Stimulated activated naive CD4-positive, alpha-beta T cell (primary cell): ENCODE measurements at places on chromosomes 5 and 9.

GRCh38 chr9:136691316-136692184 lies 4.3 kb upstream of the AGPAT2 start:
- DNase-seq, result no peak

DNA sequence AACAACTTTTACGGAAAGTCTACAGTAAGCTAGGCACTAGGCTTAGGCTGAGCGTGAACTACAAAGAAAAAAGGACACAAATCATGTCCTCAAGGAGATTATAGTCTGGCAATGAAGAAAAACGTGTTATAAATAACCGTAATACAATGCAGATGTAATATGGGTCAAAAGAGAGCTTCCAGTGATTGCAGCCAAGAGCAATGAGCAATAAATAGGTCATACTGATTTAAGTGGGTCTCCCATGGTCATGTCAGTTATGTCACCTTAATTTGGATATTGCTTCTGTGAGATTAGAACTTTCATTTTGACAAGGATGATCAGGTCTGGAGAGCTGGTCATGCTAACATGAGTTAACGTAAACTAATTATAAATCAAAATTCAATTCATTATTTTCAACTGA lies 158.6 kb upstream of the GNA14 start:
- no peak for DNase-seq

DNA sequence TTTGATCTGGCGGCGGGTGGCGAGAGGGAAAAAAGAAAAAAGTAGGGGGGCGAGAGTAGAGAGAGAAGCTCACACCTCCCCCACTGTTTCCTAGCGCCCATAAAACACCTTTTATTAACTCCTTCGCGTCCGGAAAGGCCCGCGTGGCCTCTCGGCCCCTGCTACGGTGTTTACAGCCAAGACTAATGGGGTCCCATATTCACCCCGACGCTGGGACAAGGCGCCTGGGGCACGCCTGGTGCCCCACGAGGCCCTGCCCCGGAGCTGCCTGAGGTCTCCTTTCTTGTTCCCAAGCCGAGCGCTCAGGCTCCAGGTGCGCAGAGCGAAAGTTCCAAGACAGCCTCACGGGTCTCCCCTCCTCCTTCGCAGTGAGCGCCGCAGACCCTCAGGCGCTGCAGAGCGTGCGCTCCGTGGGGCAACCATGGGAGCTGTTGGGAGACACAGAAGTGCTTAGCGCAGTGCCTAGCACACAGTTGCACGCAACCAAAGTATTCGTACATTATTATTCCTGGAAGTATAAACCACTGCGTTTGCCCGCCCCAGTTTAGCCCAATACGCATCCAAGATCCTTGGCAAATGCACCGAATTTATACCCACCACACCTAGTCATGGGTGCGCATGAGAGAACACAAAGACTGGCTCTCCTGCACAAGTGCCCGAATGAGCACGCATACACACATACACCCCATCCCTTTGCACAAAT lies 4.3 kb downstream of the HAND1 start:
- no peak for DNase-seq

- DNase-seq, result peak; percentile 67
Measured at GRCh38 chr9:129320575-129321285, 142.7 kb upstream of the IER5L start.

DNA sequence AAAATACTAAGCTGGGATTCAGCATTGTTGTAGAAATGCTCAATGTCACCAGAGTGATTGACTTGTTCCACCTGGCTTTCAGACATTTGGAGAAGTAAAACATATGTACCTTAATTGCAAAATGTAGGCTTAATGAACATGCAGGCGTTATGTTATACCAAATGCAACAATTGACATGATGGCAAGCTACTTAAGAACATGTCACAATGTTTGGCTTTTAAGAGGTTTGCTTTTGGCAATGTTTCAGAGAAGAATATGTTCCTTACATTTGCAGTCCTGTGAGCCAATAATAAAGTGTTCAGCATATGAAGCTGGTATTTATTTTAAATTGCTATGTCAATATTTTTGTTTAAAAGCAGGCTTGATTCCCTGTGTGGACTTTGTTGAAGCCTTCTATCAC lies 111.7 kb upstream of the NUDT12 start:
- DNase-seq, result no peak

DNA sequence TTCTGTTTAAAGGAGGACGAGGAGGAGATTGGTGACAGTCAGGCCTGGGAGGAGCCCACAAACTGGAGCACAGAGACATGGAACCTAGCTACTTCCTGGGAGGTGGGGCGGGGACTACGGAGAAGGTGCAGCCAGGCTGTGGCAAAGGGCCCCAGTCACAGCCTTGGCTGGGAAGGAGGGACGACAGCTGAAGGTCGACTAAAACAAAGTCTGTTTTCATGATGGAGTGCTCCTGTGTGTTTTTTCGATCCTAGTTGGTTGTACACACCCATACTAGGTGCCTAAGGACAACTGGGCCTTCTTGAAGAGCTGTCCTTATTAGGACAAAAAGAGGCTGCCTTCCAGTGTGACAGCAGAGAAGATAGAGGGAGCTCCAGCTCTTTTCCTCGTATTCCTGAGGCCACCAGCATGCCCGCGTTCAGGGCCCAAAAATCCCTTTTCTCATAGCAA lies 2.9 kb downstream of the CCDC107 start:
- no peak for DNase-seq

DNA sequence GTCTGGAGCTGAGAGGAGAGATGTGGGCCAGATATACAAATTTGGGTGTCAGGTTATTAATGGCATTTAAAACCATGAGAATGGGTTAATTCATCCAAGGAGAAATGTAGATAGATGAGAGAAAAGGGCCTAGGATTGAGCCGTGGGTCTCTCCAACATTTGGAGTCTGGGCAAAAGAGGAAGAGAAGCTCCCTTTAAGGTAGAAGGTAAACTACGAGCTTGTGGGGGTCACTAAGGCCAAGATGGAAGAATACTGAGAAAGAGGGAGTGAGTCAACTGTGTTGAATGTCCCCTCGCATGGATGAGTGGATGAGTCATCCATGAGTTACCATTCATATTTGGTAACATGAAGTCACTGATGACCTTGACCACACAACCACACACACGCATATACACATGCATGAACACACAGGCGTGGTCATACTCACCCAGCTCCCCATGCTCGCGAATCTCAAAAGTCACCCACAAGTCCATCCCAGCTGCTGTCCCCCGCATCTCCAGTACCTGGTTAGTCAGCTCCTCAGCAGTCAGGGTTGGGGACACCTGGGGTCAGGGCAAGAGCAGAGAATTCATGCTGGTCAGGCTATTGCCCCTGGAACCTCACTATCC lies 6.8 kb upstream of the FCHSD1 start:
- no peak for DNase-seq

DNA sequence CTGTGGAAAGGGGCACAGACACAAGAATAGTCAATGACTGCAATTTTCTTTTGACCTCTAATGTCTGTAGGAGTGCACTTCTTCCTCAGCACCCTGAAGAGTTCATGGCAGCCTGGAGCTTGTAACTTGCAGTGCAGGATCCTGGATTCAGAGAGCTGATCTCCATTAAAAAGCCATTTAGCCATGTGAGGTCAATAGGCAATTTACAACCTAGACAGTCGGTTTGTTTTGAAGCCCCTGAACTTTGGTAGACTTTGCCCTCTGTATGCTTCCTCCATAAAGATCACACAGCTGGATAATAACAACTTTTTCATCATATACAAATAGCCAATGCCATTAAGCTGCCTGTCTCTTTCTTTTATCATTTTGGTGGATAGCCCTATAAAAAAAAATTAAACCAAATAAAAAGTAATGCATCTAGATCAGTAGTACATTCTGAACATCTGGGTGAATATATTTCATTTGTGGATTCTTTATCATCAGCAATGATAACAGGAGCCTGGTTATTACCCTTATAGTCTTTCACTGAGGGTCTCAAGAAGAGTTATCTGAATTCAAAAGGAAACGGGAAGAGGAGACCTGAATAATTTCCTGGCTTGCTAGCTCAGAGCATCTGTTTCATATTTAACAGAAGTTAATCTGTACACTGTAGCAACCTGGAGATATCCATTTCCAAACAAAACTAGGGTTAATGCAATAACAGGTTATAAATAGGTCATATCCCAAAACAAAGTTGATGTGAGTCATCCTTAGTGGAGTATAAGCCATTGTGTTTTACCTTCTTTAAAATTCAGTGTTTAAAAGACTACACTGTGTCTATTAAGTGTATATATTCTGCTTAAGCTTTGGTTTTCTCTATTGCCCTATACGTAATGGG lies 193.8 kb upstream of the ACTBL2 start:
- no peak for DNase-seq

DNA sequence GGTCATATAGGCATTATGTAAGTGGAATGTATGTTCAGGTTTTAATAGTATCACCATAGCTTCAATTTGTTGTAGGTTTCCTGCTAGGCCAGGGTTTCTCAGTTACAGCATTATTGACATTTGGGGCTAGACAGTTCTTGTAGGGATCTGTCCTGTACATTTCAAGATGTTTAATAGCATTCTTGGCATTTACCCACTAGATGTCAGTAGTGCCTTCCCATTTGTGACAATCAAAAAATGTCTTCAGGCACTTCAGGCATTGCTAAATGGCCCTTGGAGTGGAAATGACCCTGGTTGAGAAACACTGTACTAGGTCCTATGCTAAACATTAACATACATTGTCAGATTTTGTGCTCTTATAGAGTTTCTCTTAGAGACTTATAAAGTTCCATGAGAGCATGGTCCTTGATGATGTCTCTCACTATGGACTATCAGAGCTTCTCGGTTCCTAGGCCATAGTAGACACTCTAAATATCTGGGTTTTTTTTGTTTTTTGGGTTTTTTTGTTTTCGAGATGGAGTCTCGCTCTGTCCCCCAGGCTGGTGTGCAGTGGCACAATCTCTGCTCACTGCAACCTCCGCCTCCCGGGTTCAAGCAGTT lies 1.4 kb downstream of the KIF20A start:
- DNase-seq, result peak; percentile 12

DNA sequence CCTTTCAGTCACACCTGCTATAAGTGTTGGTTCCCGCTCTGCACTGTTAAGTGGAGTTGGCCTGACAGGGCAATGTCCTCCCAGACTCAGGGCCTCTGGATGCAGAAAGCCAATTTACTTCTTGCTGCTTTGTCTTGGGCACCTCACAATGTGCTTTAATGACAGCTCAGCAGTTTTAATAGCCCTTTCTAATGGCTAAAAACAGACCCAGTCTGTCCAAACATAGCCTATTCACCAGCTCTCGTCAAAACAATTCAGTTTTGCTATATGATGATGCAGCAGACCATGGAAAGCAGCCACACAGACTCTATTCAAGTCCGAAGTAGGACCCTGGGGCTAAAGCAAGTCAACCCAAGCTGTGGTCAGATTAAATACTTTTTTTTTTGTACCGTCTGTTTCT lies 529.1 kb upstream of the SEMA6A start:
- DNase-seq, result no peak

GRCh38 chr9:108812396-108813025 lies 43.3 kb downstream of the ACTL7B start:
- DNase-seq, result no peak

DNA sequence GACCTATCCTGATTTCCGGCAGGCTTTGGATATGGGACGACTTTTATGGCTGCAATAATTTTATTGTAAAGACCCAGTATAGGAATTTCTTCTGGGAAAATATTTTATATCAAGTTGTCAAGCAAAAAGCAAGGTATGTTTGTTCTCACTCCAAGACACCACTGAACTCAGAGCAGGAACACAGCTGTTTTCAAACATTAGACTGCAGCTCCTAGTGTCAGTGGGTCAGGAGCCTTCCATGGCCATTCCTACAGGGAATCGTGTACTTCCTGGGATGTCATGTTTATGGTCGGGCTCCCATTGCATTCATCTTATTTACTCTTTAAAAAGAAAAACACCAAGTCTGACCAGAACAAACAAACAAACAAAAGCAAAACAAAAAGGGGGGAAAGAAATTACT lies 225.3 kb downstream of the TSSK1B start:
- DNase-seq, result no peak

DNA sequence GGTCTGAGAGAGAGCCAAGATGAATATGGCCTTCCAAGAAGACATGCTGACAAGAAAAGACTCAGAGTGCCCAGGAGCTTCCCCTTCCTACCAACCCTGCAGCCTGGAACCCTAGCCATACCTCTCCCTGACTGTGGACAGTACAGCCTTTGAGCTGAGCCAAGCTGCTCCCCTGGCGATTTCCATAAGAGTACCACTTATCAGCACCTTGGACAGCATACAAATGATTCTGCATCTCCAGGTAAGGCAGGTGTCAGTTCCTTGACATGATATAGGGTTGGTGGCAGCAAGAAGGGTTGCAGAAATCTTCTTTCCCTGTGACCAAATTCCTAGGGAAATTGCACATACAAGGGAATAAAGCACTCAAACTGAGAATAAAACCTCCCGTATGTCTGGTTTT lies 58.3 kb downstream of the MFAP3 start:
- DNase-seq, result no peak

DNA sequence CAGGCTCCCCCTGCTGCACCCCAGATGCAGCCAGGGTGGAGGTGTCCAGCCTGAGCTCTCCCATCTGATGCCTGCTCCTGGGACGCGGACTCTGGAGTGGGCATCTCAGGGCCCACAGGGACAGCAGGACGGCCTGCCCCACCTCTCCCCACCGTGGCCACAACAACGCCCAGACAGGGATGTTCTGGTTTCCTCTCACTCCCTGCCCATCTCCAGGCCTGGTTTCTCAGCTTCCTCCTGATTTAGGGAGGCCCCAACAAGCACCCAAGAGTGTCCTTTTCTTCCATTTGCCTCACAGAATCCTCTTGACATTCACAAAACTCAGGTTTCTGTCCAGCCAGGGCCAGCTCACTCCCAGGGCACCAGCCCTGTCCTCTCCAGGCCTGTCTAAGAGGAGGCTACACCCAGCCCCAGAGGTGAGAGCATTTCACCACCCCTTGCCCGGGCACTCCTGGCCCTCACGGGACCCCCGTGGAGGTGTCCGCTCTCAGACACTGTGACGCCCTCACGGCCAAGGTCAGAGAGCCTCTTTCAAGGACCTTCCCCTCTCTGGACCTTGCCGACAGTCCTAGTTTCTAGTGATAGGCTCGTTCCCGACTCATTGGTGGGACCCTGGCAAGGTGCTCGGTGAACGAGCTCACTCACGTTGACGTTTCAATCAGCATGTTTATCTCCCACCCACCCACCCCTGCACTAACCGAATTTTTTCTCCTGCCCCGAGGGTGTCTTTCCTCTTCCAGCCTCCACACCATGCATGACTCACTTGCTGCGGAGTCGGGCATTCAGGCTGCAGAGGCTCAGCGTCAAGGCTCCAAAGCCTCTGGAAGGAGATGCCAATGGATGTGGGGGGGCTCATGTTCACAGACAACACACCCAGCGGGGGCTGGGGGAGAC lies 62.0 kb upstream of the UNC5A start:
- DNase-seq, result no peak

DNA sequence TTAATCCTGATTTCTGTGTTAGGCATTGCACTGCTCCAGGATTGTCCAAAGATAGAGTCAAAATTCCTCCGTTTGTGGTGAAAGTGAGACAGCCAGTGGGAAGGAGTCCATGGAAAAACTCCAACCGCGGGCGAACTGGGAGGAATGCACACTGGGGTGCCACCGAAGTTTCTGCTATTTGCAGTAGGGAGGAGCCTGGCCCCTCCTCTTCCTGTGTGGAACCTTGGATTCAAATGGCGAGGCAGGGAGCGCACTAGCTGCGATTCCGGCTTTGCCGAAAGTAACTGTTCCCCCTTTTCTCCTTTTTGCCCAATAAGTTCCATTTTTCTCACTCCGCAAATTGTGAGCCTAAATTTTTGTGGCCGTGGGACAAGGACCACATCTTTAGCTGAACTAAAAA lies 9.3 kb downstream of the BAAT start:
- no peak for DNase-seq
